GM12865 (cell line): ENCODE measurements at places on chromosomes 2 and 18.
A peak's percentile ranks its signal among the peaks of the same experiment; 100 is the strongest.

DNA sequence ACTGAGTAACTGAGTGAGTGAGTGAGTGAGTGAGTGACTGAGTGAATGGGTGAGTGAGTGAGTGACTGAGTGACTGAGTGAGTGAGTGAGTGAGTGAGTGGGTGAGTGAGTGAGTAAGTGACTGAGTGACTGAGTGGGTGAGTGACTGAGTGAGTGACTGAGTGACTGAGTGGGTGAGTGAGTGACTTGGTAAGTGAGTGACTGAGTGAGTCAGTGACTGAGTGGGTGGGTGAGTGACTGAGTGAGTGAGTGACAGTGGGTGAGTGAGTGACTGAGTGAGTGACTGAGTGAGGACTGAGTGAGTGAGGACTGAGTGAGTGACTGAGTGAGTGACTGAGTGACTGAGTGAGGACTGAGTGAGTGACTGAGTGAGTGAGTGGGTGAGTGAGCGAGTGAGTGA, 13.9 kb downstream of the MAL start:
- no peak for DNase-seq

GRCh38 chr2:128769457-128770142, 450.9 kb upstream of the HS6ST1 start:
- DNase-seq: no peak

GRCh38 chr2:24930768-24931167, 10.7 kb upstream of the ADCY3 start:
- peak; percentile 72 for DNase-seq

DNA sequence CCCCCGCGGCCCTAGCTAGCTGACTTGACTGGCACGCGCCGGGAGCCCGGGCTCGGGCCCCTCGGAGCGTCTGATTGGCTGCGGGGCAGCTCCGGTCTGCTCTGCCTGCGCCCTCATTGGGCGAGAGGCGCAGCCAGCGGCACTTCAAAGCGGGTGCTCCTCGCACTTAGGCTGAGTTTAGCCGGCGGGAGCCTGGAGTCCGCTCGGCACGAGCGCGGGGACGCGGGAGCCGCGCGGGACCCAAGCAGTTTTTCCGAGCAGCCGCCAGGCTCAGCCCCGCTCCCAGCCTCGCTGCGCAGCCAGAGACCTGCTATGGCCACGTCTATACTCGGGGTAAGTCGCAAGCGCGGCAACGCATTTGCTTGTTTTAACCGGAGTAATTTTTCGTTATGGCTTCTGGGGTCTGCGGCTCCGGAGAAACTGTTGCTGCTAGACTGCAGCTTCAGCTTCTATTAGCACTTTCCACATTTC, at the start of gene SP9:
Gene SP9 (plus strand): TSS at position 174 of the 471 bp plus-strand sequence. CDS start 139 bp downstream, at position 313.
- no peak for DNase-seq

- peak; percentile 36 for DNase-seq
Measured at GRCh38 chr2:200765139-200765951, 46.4 kb upstream of the BZW1 start.
